GM12892 (cell line): ENCODE measurements at places on chromosomes 6 and 20.

DNA sequence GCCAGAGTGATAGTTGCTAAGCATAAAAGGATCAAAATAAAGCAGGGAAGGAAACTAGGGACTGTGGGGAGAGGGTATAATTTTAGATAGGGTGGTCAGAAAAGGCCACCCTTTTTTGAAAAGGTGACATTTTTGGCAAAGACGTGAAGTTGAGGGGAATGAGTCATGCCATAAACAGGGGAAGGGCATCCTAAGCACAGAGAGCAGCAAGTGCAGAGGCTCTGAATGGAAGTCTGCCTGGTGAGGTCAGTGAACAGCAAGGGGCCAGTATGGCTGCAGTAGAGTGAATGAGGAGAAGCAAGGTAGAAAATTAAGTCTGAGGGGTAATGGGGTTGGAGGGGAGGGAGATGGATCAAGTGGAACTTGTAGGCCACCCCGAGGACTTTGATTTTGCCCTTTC, 2.4 kb downstream of the KLC4 start:
- DNase-seq = no peak

DNA sequence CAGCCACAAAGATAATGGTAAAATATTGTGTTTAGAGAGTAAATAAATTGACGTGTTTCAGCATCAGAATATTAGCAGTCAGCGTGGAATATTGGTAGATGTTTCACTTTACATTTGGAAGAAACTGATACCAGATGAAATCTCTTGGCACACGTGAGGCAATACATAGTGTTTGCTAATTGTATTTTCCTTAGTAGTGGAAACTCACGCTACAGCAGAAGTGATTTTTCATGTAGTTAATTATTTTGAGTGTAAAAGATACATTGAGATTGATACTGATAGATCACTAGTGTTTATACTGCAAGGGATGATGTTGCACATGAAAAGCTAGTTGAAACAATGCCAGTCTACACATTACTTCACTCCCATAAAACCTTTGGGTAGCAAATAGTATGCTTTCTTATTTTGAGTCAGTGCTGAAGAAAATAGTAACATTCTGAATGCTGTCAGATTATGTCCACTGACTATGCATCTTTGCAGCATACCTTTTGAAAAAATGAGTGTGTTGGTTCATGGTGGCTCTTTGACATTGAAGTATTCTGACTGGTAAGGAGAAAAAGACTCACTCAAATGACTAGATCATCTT, 59.3 kb downstream of the CD2AP start:
- no peak for DNase-seq

DNA sequence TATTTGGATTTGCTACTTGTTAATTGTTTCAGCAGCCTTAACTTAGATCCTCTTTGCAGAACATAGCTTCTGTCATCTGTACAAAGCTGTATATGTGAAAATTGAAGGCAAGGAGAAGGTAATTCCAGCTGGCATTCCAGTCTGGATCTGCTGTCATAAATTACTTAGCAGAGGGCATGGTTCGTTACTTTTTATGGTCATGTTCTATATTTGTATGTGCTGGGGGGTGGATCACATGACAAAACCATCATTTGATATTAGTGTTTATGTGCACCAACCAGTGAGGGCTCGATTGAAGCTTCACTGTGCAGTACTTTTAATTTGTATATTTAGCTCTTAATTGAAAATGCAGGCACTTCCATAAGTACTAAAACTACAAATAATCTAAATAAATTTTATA, 80.2 kb downstream of the CAP2 start:
- DNase-seq = no peak

- DNase-seq = no peak
These were observed 856 bp downstream of the TP53TG5 start for GRCh38 chr20:45377269-45377668.

DNA sequence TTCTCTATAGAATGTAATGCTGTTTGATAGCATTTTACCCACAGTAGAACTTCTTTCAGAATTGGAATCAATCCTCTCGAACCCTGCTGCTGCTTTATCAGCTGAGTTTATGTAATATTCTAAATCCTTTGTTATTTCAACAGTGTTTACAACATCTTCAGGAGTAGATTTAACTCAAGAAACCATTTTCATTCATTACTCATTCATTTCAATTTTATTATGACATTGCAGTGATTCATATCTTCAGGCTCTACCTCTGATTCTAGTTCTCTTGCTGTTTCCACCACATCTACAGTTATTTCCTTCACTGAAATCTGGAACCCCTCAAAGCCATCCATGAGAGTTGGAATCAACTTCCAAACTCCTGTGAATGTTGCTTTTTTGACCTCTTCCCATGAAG, 93.7 kb downstream of the ZFAND3 start:
- DNase-seq = no peak

GRCh38 chr6:124400261-124400999, 561.8 kb upstream of the RNF217 start:
- no peak for DNase-seq

DNA sequence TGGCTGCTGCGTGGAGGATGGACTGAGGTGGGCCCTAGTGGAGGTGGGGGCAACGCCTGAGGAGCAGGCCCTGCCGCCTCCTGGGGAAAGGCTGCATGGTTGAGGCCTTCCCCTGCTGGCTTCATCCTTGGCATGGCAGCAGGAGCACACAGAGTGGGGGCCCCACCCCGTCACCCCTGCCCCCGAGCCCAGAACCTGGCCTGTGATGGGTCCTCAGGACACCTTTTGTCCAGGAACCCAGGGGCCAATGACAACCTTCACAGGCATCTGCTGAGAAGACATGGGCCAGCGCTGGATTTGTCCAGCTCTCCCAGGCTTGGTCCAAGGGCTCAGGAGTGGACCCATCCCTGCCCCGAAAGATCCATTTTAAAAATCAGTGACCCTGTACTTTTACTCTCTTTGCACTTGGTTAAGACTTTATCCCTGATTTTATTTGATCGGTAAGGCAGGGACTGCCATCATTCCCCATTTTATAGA, 575 bp upstream of the SLC17A9 start:
- no peak for DNase-seq
